Small intestine (tissue), 16 donors: ENCODE measurements at places on chromosomes 5 and 9.

GRCh38 chr5:73917433-73917832 lies 291.4 kb downstream of the ARHGEF28 start:
- H3K27ac ChIP-seq: no peak overlapping the region
- H3K4me3 ChIP-seq: no peak overlapping the region
- H3K27me3 ChIP-seq: no peaks in the 10 kb centered on the region
- H3K36me3 ChIP-seq: no peaks in the 10 kb centered on the region
- DNase-seq: no peak

DNA sequence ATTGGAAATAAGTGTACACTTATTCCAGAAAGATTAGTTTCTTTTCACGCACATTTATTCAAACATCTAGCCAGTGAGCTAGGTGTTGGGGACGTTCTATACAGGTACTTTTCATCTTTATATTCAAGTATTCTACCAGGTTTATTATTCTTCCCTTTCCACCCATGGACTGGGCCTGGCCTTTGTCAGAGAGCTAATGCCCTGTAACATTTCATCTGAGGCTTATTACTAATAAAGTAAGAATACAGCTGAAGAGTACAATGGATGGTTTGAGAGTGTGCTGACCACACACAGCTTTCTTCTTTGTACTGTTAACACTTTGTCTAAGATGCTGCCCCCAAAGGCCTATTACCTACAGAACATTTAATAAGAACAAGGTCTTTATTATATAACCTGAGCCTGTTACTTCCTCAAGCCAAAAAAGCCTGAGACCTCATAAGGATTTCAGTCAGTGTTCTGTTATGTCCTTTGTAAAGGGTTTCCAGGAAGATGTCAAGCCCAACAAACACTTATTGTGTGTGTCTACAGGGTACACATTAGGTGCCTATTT lies 93.5 kb downstream of the ZNF608 start:
- H3K36me3 ChIP-seq: no peaks in the 10 kb centered on the region
- H3K27me3 ChIP-seq: no peaks in the 10 kb centered on the region
- no peak for DNase-seq
- H3K27ac ChIP-seq: peak overlapping the region; percentile 93

DNA sequence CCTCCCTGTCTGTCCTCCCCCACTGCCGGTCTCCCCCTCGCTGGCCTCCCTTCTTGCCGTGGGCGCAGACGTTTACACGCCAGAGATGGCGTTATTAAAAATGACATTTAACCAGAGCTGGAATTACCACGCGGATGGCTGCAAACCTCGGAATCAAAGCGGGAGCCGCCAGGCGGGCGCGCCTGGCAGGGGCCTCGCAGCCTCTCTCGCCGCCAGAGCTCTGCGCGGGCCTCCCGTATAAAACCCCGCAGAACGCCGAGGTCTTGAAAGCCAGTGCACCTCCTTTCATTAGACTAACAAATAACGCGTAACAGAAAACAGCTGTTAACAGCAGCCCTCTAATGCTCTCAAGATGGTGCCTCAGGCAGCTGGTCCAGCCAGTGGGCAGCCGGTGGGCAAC lies 10.2 kb downstream of the PRRX2 start:
- H3K27me3 ChIP-seq: peaks cover 28% of the 10 kb centered on the region
- no peak overlapping the region for H3K4me3 ChIP-seq
- H3K27ac ChIP-seq: no peak overlapping the region
- no peak for DNase-seq
- no peaks in the 10 kb centered on the region for H3K4me1 ChIP-seq

GRCh38 chr5:135156715-135157404 lies 122.8 kb upstream of the PITX1 start:
- H3K4me3 ChIP-seq: no peak overlapping the region
- no peak overlapping the region for H3K27ac ChIP-seq
- no peak for DNase-seq
- no peaks in the 10 kb centered on the region for H3K27me3 ChIP-seq
- no peaks in the 10 kb centered on the region for H3K36me3 ChIP-seq

GRCh38 chr9:4937446-4937845 lies 47.6 kb upstream of the JAK2 start:
- no peaks in the 10 kb centered on the region for H3K27me3 ChIP-seq
- no peak overlapping the region for H3K4me3 ChIP-seq
- DNase-seq: no peak
- no peak overlapping the region for H3K27ac ChIP-seq

- no peak overlapping the region for H3K4me3 ChIP-seq
- no peak overlapping the region for H3K27ac ChIP-seq
- H3K4me1 ChIP-seq: no peaks in the 10 kb centered on the region
- DNase-seq: no peak
- no peaks in the 10 kb centered on the region for H3K27me3 ChIP-seq
- no peaks in the 10 kb centered on the region for H3K36me3 ChIP-seq
These were observed 148.3 kb downstream of the CMYA5 start for GRCh38 chr5:79837761-79838551.

DNA sequence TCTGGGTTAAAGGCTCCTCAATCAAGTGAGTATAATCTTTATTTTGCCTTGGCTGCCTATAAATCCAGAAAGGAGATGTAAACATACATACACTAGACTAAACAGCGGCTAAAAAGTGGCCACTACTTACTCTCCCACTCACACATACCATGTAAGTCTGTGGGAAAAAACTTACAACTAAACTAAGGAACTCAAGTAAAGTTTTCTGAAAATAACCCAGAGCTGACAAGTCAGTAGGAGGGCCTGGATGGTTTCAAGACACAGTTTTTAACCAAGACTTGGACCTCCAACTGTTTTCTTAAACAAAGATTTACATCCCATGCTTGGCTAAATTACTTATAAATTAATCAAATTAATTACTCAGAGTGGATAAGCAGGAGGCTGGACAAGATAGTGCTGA lies 64.5 kb downstream of the CEP120 start:
- no peak overlapping the region for H3K4me3 ChIP-seq
- no peaks in the 10 kb centered on the region for H3K27me3 ChIP-seq
- no peak for DNase-seq
- H3K4me1 ChIP-seq: peaks cover 2% of the 10 kb centered on the region
- H3K27ac ChIP-seq: no peak overlapping the region

GRCh38 chr9:111016426-111017045 lies 21.7 kb downstream of the LPAR1 start:
- no peak overlapping the region for H3K4me3 ChIP-seq
- peak overlapping the region; percentile 32 for H3K27ac ChIP-seq
- no peaks in the 10 kb centered on the region for H3K27me3 ChIP-seq
- H3K4me1 ChIP-seq: peaks cover 29% of the 10 kb centered on the region

DNA sequence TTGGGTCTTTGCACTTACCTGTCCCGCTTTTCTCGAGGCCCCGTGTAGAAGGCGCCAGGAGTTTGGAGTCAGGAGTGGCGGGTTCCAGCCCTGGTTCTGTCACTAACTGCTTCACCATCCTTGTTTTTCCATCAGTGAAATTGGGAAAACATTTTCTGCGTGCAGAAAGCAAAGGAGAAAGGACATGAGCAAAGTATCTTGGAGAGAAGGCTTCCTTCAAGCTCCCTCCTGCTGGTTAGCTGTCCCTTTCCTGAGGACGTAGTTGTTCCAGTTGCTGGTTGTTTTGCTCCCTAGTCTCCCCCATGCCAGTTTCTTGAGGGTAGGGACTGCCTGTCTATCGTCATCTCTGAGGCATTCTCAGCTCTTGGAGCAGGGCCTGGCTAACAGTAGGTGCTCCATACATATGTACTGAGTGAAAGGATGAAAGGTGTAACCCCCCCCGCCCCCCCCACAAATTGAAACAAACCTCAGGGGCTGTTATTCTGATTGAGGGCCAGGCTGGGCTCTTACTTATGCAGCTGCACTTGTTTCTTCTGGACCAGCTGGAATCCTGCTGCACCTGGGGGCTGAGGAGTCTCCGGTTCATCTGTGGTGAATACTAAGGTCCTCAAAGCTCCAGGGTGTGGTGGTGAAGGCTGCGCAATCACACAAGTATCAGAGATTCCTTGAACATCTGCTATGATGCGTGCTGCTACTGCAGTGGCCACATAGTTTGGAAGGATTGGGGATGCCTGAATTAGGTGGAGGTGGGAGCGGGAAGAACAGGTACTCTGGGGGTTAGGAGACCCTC lies 1.0 kb downstream of the SMIM3 start:
- peak overlapping the region; percentile 84 for H3K27ac ChIP-seq
- DNase-seq: no peak
- no peaks in the 10 kb centered on the region for H3K36me3 ChIP-seq
- H3K4me1 ChIP-seq: peaks cover 8% of the 10 kb centered on the region
- H3K4me3 ChIP-seq: peak overlapping the region; percentile 74
- no peaks in the 10 kb centered on the region for H3K27me3 ChIP-seq

- H3K27me3 ChIP-seq: no peaks in the 10 kb centered on the region
- H3K4me1 ChIP-seq: no peaks in the 10 kb centered on the region
- H3K36me3 ChIP-seq: peaks cover 1% of the 10 kb centered on the region
- H3K4me3 ChIP-seq: no peak overlapping the region
- no peak overlapping the region for H3K27ac ChIP-seq
These were observed 27.4 kb downstream of the ATPSCKMT start for GRCh38 chr5:10222326-10222725.

DNA sequence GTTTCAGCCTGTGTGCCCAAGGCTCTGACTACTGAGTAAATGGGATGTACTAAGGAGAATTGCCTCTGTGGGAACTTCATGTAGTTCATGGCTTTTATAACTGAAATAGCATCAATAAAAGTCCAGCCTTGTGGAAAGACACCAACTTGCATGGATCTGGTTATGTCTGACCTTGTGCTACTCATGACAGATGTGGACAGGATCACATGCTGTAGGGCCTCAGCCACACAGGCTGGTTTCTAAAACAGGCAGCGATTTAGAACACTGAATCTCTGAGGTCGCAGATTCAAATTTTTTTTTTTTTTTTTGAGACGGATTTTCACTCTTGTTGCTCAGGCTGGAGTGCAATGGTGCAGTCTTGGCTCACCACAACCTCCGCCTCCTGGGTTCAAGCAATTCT lies 66.5 kb upstream of the SPIN1 start:
- H3K27me3 ChIP-seq: no peaks in the 10 kb centered on the region
- H3K4me1 ChIP-seq: no peaks in the 10 kb centered on the region
- no peak overlapping the region for H3K27ac ChIP-seq
- no peak for DNase-seq

- H3K4me1 ChIP-seq: no peaks in the 10 kb centered on the region
- no peak for DNase-seq
- H3K4me3 ChIP-seq: no peak overlapping the region
- H3K27me3 ChIP-seq: no peaks in the 10 kb centered on the region
These were observed 206.4 kb downstream of the ENC1 start for GRCh38 chr5:74433896-74434829.

- no peaks in the 10 kb centered on the region for H3K27me3 ChIP-seq
- no peaks in the 10 kb centered on the region for H3K36me3 ChIP-seq
- no peak for DNase-seq
- no peaks in the 10 kb centered on the region for H3K4me1 ChIP-seq
- no peak overlapping the region for H3K27ac ChIP-seq
These were observed 23.3 kb upstream of the PANK3 start for GRCh38 chr5:168602517-168602916.

GRCh38 chr9:130921300-130921988 lies 17.6 kb downstream of the FIBCD1 start:
- H3K4me3 ChIP-seq: no peak overlapping the region
- no peaks in the 10 kb centered on the region for H3K4me1 ChIP-seq
- H3K27me3 ChIP-seq: no peaks in the 10 kb centered on the region
- no peak overlapping the region for H3K27ac ChIP-seq
- no peaks in the 10 kb centered on the region for H3K36me3 ChIP-seq
- no peak for DNase-seq

- no peaks in the 10 kb centered on the region for H3K27me3 ChIP-seq
- H3K27ac ChIP-seq: no peak overlapping the region
- H3K4me3 ChIP-seq: no peak overlapping the region
- DNase-seq: no peak
These were observed 1204.5 kb upstream of the SEMA6A start for GRCh38 chr5:117779171-117779570.

DNA sequence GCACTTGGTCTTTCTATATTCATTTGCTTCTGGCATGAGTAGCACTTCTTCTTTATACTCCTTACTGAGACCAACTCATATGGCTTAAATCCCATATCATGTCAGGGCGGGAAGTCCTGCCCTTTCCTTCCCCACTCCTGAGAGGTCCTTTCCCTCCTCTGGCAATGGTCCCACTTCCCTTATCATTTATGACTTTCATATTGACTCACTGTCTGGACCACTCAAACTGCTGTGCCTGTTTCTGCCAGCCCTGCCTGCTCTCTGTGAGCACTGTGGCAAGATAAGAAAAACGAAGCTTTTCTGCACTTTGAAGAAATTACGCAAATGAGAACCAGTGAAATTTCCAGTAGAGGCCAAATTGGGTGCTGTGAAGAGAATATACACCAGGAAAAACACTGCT lies 58.1 kb downstream of the ZNF474 start:
- H3K4me1 ChIP-seq: no peaks in the 10 kb centered on the region
- H3K4me3 ChIP-seq: no peak overlapping the region
- no peaks in the 10 kb centered on the region for H3K36me3 ChIP-seq
- no peaks in the 10 kb centered on the region for H3K27me3 ChIP-seq

- peak; percentile 31 for DNase-seq
- no peaks in the 10 kb centered on the region for H3K27me3 ChIP-seq
- H3K4me1 ChIP-seq: no peaks in the 10 kb centered on the region
- H3K36me3 ChIP-seq: peaks cover 32% of the 10 kb centered on the region
- H3K27ac ChIP-seq: no peak overlapping the region
These were observed 101.7 kb upstream of the FCN2 start for GRCh38 chr9:134778841-134779411.

- DNase-seq: no peak
- H3K27ac ChIP-seq: no peak overlapping the region
- H3K4me3 ChIP-seq: no peak overlapping the region
- no peaks in the 10 kb centered on the region for H3K4me1 ChIP-seq
- H3K36me3 ChIP-seq: no peaks in the 10 kb centered on the region
These were observed 124.5 kb upstream of the SMIM23 start for GRCh38 chr5:171661143-171661542.

GRCh38 chr9:97668485-97668884 lies 28.7 kb downstream of the XPA start:
- H3K4me1 ChIP-seq: peaks cover 13% of the 10 kb centered on the region
- no peaks in the 10 kb centered on the region for H3K27me3 ChIP-seq
- H3K4me3 ChIP-seq: no peak overlapping the region
- DNase-seq: no peak
- H3K36me3 ChIP-seq: peaks cover 26% of the 10 kb centered on the region
- no peak overlapping the region for H3K27ac ChIP-seq

- peaks cover 36% of the 10 kb centered on the region for H3K36me3 ChIP-seq
- no peaks in the 10 kb centered on the region for H3K27me3 ChIP-seq
- no peak for DNase-seq
- no peak overlapping the region for H3K27ac ChIP-seq
- no peak overlapping the region for H3K4me3 ChIP-seq
These were observed 3.6 kb downstream of the SRA1 start for GRCh38 chr5:140553657-140554056.

DNA sequence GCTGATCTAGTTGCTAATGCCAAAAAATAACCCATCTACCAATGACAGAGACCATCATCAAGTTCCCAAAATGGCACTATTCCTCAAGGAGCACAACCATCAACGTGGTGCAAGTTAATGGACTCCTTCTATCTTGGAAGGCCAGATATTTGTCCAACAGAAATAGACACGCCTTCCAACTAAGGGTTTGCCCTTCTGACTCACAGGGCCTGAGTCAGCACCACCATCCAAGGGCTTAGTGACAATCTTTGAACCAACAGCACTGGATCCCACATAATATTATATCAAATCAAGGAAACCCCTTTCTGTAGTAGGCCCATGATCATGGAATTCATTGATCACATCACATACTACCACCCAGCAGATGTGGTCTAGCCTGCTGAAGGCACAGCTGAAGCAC lies 84.3 kb downstream of the MED27 start:
- DNase-seq: peak; percentile 39
- no peak overlapping the region for H3K4me3 ChIP-seq
- no peaks in the 10 kb centered on the region for H3K4me1 ChIP-seq
- H3K36me3 ChIP-seq: no peaks in the 10 kb centered on the region
